Anterior cingulate cortex (tissue), 58 donors: ENCODE measurements at places on chromosomes 5 and 9.

- DNase-seq: no peak
Measured at GRCh38 chr5:38257308-38258041, 884 bp upstream of the EGFLAM start.

DNA sequence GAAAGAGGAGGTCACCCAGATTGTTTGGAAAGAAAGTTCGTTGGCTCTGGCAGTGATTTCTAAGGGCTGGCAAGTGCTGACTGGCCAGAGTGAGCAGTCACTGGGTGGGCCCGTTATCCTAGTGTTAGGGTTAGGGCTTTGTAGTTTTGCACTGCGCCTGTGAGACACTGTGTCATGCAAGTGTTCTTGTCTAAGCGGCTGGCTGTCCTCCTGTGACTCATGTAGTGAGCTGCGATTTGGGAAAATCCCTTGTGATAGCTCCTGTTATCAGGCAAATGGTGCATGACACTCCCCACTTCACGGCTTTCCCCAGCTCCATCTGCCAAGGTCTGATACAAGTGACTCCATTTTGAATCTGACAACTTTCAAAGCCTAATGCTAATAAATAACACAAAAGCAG, 526.0 kb upstream of the ADAMTS16 start:
- no peak for DNase-seq

GRCh38 chr5:124960266-124960665, 213.8 kb upstream of the ZNF608 start:
- no peak for DNase-seq

DNA sequence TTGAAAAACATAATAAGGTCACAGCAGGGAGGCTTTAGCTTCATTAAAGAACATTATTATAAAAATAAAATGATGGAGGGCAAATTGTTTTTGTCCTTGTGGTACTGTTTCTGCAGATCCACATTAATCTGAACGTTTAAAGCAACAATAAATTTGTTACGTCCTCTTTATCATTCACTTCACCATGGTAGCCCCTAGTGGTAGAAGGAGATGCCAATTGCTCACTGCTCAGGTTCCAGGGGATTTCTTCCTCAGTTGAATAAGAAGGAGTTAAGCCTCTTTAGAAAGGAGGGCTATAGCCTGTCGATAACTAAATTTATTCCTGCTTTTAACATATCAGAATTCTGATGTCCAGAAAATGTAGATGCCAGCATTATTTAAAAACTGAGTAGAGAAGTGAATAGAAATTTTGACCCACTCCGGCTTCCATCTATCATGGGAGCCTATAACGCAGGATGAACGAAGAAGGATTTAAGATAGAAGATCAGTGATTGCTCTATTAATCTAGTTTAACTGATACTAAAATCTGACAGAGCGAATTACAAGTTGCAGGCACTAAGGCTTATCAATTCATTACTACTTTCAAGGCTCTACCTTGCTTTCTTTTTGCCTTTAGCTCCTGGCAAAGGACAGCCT, 692.3 kb downstream of the PTPRD start:
- DNase-seq: no peak

DNA sequence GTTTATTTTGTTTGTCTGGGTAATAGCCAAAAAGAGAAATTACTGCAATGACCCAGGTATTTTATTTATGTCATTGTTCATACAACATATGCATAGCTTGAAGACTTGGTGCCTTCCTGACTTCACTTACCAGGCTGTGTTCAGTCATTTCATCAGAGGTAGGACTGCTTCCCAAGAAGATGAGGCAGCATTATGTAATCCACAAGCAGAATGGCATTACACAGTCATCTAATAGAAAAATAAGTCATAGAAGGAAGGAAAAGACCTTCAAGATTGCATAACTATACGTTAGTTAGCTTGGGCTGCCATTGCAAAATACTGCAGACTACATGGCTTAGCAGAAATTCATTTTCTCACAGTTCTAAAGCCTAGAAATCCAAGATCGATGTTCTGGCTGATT, 167.5 kb downstream of the NMUR2 start:
- DNase-seq: no peak
